ENCODE measurements at places on chromosomes 2 and 18. TPM values are rescaled to one million over a fixed set of nuclear protein-coding genes. Genes with fewer than 3 reads are reported as not detected.

ST6GAL2 gene
- 11.4 TPM for total RNA-seq

GRCh38 chr2:126802316-126802715 is 96.4 kb upstream of the TEX51 start:
- no peak for DNase-seq

TUBA4A gene
- 75.4 TPM for total RNA-seq

LINC00305 gene
- not detected for total RNA-seq

DNA sequence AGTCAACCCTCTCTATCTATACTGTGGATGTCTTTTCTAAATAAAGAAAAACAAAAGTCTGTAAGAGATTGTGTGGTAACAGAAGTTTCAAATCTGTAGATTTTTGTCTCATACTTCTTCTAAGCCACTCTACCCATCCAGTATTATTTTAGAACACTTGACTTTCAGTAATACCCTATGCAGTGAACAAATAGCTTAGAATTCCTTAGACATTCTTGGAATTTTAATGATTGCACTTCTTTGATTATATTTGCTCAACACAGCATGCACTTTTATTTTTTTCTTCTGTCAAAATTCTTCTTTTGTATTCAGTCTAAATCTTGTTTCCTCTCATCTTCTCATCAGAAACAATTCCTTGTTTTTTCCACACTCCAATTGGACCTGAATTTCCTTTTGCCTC is 1080.2 kb downstream of the SUCLG1 start:
- no peak for DNase-seq

FAM168B gene
- total RNA-seq, result 103 TPM

DNA sequence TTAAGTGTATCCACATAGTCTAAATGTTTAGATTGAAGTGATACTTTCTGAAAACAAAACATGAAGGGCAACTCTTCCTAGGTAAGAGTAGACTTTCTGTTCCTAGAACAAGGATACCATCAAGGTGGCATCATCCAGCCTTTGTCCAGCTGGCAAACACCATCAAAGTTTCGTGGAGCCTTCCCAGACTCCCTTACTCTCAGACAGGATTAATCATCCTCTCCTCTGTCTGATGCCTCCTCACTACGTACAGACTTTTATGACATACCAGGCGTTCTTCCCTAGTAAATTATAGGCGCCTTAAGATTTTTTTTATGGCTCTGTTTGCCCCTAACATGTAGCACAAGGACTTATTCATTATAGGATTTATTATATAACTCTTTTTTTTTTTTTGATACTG is 29.4 kb upstream of the ASNSD1 start:
- DNase-seq, result no peak

DPP10 gene
- not detected for total RNA-seq

NGEF gene
- total RNA-seq, result 71.3 TPM

DNA sequence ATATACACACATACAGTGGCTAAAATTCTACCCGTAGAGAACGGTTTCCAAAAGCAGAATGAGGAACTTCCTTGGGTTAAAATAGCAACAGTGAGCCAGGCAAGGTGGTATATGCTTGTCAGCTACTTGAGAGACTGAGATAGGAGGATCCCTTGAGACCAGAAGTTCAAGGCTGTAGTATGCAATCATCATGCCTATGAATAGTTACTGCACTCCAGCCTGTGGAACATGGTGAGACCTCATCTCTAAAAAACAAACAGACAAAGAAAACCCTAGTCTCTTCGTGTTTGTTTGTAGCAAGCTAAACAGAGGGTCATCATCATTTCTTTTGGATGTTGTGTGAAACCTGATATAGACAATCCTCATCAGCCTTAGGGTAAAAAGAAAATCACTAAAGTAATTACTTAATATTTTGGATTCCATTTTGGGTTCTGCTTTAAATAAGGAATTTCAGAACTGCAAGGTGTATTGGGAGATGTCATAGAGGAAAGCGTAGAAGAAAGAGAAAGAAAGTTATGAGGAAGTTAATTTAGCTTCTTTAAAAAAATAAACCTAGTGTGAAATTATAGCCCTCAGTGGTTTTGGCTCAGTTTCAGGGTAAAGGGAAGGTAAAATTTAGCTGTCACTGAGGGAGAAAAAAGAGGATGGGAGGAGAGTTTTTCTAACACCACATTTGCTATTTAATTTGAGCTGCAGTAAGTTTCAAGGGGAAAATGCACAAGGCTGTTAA is 46.5 kb downstream of the PLEK start:
- DNase-seq, result no peak

GPR75 gene
- 1.5 TPM for total RNA-seq

GRCh38 chr2:105070010-105070865 is 32.4 kb downstream of the MRPS9 start:
- DNase-seq, result no peak

GRCh38 chr2:224612578-224612977 is 27.4 kb upstream of the CUL3 start:
- DNase-seq, result no peak

GRCh38 chr2:207107551-207107950 is 58.2 kb downstream of the KLF7 start:
- no peak for DNase-seq

- no peak for DNase-seq
Measured at GRCh38 chr2:21972586-21972985, 848.8 kb downstream of the TDRD15 start.

SNRNP27 gene
- total RNA-seq, result 44.1 TPM

- no peak for DNase-seq
Measured at GRCh38 chr2:27049422-27050280, 1.8 kb upstream of the AGBL5 start.

EGR4 gene
- total RNA-seq, result not detected

HSPE1 gene
- total RNA-seq, result 266 TPM

- no peak for DNase-seq
Measured at GRCh38 chr2:206619011-206619410, 23.3 kb upstream of the FAM237A start.

SERPINB2 gene
- 9.9 TPM for total RNA-seq

DNA sequence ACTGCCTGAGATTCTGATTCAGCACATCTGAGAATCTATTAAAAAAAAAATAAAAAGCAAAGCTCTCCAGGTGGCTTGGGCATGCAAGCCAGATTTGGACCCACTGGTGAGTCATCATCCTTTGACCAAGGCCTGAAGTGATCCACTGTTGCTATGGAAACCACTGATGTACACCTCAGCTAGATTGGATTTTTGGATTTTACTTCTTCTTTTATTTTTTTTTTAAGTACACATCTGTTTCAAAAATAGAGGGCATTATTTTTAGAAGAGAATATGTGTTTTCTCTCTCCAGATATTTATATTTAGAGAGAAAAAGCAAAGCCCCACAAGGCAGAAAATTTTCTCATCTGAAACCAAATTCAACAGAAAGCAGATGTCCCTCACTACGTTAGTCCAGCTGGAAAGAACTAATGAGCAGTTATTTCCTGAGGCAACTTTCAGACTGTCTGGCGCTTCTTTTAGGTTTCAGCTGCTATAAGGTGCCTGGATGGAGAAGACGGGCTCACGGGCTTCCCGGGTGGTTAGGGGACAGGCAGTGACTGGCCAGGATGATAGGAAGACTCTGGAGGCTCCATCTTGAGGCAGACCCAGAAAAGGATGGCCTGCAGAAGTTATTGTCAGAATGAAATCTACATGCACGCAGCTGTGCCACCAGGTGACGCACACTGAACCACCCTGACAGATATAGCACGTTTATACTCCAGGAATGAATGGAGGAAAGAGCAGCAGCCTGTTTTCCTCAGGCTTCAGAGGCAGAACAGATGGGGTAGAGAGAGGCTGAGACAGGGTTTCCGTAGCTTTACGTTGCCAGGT is 50.5 kb downstream of the MRPL35 start:
- peak; percentile 57 for DNase-seq
